ENCODE measurements at places on chromosomes 1 and 21.

- DNase-seq = no peak
These were observed 13.8 kb downstream of the FASLG start for GRCh38 chr1:172672720-172673119.

DNA sequence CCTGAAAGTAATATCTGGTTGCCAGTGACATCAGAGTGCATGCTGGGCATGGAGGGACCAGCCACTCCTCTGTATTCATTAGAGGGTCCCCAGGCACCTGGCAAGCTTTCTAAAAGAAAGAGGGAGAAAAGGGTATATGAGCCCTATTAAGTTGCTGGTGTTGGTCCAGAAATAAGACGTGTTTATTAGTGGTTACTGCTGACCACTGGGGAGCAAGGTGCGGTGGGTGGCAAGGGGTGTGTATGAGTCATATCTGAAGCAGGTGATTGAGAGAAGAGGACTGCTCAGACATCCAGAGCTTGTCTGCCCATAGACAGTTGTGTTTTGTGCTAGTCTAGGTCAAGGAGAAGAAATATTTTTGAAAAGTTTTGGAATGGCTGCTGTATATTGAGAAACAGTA lies 298.1 kb downstream of the TM2D1 start:
- DNase-seq = no peak

GRCh38 chr21:42255825-42256224 lies 36.9 kb downstream of the ABCG1 start:
- DNase-seq = no peak

GRCh38 chr1:112985123-112985522 lies 29.1 kb upstream of the SLC16A1 start:
- no peak for DNase-seq

GRCh38 chr1:4681026-4681425 lies 26.6 kb downstream of the AJAP1 start:
- no peak for DNase-seq

DNA sequence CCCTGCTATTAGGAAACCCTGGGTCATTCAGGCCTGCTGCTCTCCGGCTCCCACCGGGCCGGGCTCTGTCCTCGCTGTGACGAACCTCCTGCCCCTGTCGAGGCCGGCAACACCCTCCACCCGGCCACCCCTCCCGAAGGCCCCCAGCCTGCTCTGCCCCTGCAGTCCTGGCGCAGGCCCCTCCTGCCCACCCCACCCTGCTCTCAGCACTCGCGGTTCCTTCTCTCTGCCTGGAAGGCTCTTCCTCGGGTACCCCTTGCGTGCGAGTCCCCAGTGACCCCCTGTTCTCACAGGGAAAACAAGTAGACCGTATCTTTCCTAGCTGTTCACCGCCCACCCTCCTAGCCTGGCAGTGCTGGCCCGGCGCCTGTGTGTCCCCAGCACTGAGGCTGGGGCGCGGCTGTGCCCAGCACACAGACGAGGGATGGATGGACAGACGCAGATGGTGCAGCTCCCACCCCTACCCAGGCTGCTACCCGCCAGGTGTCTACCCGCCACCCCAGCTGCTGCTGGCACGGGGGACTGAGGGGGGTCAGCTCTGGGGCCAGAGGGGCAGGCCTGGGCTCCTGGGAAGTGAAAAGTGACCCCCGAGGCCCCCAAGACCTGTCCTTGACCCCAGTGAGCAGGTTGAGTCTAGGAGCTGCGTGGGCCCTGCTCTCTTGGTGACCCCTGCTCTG lies 3.1 kb upstream of the VWA1 start:
- peak; percentile 60 for DNase-seq

- peak; percentile 73 for DNase-seq
These were observed 27.8 kb upstream of the SUMO3 start for GRCh38 chr21:44845418-44846223.

GRCh38 chr1:228459091-228459993 lies 27.8 kb upstream of the RNF187 start:
- DNase-seq = peak; percentile 44

GRCh38 chr1:219751870-219752507 lies 139.1 kb upstream of the ZC3H11B start:
- no peak for DNase-seq

DNA sequence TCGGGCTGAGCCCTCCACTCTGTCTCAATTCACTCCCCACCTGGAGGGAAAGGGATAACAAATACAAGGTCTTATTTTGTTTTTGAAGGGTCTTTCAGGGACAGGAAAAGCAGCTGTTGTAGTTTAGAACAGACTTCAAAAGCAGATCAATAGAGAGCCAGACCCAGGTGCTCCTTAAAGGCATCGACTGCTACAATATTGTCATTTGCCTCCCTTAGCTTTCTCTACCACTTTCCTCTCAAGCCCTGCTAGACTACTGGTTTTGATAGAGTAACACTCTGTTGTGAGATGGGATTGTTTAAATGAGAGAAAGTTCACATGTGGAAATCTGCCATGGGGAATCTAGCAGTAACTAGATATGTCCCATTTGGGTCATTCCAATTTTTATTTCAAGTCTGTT lies 24.0 kb downstream of the RGS7 start:
- DNase-seq = no peak
